Nucleus accumbens (tissue), 56 donors: ENCODE measurements at places on chromosomes 5 and 9.

- no peak for DNase-seq
Measured at GRCh38 chr9:119310741-119311140, 58.5 kb downstream of the BRINP1 start.

DNA sequence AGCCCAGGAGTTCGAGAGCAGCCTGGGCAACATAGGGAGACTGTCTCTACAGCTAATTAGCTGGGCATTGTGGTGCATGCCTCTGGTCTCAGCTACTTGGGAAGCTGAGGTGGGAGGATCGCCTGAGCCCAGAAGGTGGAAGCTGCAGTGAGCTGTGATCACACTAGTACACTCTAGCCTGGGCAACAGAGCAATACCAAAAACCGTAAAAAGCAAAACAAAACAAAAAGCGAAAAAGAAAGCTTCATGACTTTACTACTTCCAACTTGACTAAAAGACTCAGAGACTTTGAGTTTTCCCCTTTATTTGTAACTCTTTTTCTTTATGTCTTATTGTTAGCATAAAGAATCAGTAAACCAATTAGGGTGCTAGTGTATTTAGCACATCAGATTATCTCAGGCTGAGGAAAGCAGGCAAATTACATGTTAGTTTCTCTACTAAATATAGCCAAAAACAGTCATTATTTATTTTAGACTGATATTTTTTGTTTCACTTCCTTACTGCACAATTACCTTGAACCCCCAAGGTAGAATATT is 5.4 kb downstream of the RAD17 start:
- DNase-seq = no peak

DNA sequence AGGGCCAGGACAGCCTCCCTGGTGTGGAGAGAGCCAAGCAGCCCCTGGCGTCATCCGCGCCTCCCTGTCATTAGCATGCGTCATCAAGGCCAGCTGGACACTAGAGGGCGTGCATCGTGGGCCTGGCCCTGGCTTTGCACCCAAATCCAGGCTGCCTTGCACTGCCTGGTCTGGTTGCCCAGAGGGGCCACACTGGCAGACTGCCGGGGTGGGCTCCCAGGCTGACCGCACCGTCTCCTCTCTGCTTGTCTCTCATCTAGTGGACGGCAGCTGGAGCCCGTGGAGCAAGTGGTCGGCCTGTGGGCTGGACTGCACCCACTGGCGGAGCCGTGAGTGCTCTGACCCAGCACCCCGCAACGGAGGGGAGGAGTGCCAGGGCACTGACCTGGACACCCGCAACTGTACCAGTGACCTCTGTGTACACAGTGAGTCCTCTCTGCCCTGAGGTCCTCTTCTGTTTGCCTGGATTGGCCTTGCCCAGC is 29.0 kb downstream of the HK3 start:
- DNase-seq = no peak

GRCh38 chr9:21481470-21482056 is 550 bp downstream of the IFNE start:
- no peak for DNase-seq

- DNase-seq = peak; percentile 46
Measured at GRCh38 chr5:156589946-156590216, 260.2 kb upstream of the PPP1R2B start.

DNA sequence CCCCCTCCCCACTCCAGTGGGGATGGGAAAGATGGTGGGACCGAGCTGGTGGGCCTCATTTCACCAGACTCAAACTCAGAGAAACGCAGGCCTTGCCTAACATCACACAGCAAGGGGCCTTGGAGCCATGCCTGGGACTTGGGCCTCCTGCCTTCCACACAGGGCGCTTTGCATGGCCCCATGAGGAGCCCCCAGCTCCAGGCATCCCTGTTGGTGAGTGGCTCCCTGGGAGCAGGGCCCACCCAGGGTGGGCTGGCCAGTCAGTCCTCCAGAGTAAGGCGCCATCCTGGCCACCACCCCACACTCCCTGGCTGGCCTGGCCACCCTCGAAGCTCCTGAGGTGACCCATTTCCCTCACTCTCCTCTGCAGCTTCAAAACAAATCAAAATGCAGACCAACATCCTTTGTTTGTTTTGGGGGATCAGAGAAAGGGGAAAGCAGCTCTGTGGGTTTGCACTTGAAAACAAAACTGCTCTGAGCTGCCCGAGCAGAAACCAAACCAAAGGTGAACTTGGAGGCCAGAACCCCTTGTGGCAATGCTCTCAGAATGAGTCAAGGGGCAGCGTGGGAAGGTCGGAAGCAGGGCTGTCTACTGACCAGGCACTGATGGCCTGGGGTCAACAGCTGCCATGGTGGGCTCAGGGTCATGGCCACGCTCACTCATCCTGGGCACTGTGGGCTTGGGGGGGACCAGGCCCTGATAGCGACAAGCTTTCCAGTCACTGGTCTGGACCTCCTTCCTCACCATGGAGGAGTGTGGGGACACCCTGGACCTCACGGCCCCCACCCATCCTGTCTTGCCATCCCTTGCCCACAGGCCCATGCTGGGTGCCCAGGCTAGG is 37.0 kb upstream of the VDAC1 start:
- DNase-seq = no peak

DNA sequence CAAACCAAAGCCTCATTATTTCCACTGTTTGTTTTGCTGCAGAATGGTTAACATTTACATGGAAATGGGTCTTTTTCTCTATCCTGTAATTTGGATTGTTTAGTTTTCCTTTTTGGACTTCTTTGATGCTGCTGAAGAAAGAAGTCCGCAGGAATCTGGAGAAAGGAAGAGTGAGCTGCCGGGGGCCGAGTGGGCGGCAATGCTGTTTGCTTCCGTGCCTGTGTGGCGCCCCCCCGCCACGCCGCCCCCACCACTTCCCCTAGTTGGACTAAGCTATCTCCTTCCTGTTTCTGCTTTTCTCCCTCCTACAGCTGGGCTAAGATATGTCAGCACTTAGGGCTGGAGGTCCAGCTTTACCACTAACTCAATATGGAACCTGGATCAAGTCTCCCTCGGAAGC is 39.7 kb downstream of the ACTL7B start:
- no peak for DNase-seq

- no peak for DNase-seq
Measured at GRCh38 chr5:138793575-138793974, 40.4 kb downstream of the CTNNA1 start.

DNA sequence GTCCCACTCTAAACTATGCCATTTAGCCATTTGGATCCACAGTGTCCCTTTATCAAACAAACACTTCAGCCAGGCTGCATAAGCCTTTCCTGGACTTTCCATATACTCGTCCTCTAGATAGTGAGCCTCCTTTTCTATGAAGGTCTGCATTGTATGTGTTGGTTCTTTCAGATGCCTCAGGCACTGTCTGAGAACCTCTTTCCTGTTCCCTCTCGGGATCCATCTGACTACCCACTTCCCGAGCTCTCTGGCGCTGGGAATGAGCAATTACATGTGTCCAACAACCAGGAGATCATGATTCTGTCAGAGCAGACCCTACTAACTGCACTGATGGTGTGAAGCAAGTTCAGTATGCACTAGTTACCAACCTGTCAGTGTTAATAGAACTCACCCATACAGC is 14.2 kb downstream of the SMC2 start:
- no peak for DNase-seq

- DNase-seq = no peak
Measured at GRCh38 chr9:113612216-113612747, 148.8 kb downstream of the RGS3 start.

- DNase-seq = no peak
Measured at GRCh38 chr9:117733465-117733864, 29.3 kb downstream of the TLR4 start.

DNA sequence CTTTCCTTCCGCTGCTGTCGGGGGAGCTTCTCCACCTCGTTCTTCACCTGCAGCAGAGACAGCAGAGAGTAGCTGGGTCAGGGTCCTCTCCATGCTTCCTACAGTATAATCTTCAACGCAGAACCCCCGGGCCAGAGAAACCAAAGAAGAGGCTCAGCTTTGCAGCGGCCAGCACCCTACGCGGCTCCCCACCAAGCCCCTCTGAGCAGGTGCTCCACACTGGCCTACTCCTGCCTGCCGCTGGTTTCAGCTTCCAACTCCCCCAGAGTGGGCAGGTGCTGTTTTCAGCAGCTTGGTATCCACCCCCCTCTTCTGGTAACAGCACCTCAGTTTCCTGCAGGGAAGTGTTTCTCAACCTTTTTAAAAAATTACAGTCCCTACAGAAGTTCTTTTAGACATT is 58.3 kb upstream of the FBXW11 start:
- DNase-seq = no peak

DNA sequence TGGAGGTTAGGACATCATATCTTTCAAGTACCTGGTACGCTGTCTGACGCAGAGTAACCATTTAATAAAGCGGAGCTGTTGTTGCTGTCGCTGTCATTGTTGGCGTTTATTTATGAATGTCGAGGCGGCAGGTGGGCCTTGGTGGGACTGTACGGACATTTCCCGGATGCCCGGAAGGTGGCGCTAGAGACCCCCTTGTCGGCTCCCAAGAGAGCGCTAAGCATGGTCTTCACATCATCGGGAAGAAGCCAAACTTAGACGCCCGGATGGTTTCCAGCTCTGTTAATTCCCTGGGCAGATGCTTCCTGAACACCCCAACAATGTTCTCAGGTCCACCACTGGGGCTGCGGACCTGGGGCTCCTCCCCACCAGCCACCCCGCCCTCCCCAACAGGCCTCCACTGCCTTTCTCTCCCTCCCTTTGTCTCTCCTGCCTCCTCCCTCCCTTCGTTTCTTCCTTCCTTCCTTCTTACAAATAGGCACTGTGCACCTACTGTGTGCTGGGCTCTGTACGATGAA is 54.1 kb downstream of the DUSP1 start:
- DNase-seq = no peak

DNA sequence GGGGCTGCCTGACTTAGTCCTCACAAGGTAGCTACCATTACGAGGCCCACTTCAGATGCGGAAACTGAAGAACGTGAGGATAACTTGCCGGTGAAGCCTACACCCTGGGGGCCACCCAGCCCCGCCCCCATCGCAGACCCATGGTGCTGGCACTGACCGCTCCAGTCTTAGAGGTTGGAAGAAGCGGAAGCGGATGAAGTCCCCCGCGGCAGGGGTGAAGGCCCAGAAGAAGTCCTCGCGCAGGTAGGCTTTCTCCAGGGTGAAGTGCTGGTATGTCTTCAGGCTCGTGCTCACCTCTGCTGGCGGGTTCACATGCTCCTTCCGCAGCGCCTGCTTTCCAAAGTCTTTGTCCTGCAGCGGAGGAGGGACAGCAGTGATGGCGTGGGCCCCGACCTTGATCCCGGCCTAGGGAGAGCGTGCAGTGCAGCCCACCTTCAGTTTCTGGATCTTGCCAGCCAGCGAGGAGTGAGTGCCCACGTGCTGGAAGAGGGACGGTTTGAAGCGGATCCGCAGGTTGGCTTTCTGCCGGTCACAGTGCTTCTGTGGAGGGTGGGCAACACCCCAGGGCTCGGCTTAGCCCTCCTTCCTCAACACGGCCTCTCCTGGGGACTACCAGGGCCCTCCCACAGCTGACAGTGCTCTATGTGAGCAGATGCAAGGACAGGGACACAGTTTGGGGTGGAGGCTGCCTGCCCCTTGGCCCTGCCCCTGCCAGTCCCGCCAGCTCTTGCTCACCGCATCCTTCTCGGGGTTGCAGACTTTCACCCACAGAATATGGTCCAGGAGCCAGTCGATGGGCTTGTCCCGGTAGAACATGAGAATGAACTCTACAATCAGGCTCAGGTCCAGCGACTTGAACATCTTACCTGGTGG is 5.2 kb downstream of the LTC4S start:
- DNase-seq = no peak

DNA sequence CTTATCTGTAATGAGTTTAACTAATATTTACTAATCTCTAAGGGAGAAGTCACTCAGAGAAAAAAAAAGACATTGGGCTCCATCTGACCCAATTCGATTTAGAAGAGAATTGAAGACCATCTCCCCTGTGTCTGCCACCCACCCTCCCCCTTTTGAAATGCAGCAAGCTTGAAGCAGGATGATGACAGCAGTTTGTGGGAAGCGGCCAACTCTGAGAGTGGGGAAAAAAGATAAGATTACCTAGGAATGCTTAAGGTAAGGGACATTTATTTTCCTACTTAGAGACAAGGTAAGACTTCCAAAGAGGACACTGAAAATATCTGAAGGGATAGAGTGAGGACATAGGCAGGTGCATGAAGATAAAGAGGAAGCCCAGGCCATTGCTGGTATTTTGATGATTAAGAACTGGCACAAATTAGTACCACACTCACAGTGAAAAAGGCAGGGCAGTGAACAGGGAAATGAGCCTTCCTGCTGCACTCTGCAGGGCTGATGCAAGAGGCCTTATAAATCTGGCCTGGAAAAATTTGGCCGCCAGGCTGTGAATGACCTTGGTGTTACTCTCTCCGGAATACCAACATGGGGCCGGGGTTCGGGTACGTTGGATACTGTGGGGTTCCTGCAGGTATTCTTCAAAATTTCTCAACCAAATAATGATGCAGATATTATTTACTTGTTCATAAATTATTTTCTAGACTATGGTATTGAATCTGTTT is 42.3 kb downstream of the HTR1A start:
- no peak for DNase-seq

- no peak for DNase-seq
Measured at GRCh38 chr5:172088801-172089200, 82.4 kb upstream of the FBXW11 start.

DNA sequence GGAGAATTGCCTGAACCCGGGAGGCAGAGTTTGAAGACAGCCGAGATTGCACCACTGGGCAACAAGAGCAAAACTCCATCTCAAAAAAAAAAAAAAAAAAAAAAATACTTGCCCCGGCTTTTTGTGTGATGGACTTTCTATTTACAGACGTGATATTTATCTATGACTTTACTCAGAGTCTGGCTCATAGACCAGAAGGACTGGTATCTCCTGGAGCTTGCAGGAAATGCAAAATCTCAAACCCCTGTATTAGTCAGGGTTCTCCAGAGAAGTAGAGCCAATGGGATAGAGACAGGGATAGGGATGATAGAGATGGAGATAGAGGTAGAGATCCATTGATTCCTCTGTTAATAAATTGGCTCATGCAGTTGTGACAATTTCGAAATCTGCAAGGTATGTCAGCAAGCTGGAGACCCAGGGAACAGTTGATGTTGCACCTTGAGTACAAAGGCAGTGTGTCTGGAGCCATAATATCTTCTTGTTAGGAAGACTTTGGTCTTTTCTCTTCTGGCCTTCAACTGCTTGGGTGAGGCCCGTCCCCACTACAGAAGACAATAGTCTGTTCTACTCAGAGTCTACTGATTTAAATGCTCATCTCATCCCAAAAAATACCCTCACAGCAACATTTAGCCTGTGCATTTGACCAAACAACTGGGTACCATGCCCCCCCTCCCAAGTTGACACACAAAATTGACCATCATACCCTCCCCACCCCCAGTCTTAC is 195.4 kb upstream of the MSX2 start:
- no peak for DNase-seq

DNA sequence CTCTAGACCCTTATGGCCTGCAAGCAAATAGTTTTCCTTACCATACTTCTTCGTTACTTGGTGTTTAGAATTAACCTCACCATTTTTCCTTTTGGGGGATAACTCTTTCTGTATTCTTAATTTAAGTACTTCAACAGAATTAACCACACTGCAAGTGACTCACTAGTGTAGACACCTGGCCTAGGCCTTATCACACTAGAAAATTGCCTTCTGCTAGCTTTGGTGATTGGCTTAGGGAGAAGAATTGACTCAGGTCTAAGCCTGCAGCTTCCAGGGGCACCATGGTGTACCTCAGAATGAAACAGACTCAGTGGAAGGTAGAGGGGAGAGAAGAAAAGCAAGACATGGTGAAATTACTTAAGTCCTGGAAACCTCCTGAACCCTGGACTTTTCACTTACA is 112.8 kb upstream of the HMHB1 start:
- no peak for DNase-seq

- DNase-seq = no peak
Measured at GRCh38 chr5:91269198-91269597, 113.9 kb downstream of the ARRDC3 start.
